ENCODE measurements at places on chromosomes 7 and 10. TPM values are rescaled to one million over a fixed set of nuclear protein-coding genes. Genes with fewer than 3 reads are reported as not detected.

The INSYN2A gene
- total RNA-seq, result not detected

The VPS37D gene
- total RNA-seq, result 1.9 TPM

The PPP1R3A gene
- total RNA-seq, result not detected

The PARG gene
- 67.5 TPM for total RNA-seq

DNA sequence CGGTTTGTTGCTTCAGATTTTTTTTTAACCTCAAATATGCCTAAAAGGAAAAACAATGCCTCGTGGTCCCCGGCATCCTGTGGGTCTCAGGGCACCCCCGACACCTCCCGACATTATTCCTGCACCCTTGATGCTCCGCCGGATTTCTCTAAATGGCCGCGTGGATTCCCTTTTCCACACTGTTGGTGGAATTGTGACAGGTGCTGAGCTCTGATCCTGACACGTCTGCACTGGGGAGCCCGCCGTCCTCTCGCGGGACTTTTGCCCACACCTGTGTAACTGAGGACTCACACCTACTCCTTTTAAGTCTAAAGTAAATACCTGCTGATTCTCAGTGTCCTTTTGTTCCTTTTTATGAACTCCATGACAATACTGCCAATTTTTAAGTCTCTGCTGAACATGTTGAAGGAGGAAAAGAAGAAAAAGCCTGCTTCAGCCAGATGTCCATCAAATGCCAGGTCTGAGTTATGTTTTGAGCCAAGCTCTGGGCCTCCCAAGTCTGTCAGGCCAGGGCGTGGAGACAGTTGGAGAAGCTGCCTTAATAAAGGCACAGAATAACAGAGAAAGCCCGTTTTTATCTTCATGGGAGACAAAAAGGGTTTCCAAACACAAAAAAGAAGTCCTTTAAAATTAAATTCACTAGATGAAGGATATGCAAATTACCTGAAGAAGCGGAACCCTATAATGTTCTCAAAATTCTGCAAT lies 568.2 kb downstream of the DNAJB6 start:
- no peak for DNase-seq
- H3K4me1 ChIP-seq, result no peaks in the 10 kb centered on the region
- H3K36me3 ChIP-seq, result no peaks in the 10 kb centered on the region
- no peaks in the 10 kb centered on the region for H3K27me3 ChIP-seq
- H3K27ac ChIP-seq, result no peak overlapping the region

DNA sequence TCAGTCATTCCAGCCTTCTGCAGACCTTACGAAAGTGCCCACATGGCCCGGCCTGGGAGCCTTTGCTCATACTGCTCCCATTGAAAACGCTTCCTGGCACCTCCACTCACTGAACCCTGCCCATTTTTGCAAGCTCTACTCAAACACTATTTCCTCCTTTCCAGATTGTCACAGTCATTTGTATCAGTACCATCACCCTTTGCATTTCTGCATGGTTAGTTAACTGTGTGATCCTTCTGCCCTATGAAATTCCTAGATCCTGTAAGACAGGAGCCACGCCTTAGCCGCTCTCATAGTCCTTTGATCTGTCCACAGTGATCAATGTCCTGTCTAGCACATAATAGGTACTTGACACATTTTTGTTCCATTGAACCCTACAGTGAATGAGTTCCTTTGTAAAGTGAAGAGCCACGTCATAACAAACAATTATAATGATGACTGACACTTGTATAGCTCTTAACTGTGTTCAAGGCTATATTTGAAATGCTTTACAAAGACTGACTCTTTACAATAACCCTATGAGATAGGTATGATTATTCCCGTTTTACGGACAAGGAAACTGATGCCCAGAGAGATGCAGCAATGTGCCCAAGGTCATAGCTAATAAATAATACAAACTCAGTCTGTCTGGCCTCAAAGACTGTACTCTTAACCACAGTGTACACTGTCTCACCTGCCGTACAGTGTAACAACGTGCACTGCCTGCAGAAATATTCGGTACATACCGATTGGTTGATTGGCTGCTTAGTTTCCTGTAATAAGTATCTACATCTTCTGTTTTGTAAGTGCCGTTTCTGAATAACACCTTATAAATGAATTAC lies 16.6 kb upstream of the ITIH2 start:
- no peaks in the 10 kb centered on the region for H3K27me3 ChIP-seq
- peaks cover 6% of the 10 kb centered on the region for H3K4me1 ChIP-seq
- peak overlapping the region; percentile 75 for H3K27ac ChIP-seq

DNA sequence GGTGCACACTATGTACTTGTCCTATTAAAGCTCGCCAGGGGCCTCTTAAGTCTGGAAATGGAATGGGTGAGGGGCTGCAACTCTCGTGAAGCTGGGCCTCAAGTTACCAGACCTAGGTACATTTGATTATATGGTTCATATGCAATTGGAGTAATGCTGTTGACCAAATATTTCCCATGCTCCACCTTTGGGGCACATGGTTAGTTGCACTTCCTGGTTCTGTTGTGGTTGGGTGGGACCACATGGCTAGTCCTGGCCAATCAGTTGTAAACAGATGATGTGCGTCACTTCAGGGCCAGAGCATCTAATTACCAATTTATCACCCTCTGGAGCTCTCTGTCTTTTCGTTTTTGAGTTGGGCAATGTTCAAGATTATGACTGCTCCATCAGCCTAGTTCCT lies 39.5 kb upstream of the OPN4 start:
- no peak overlapping the region for H3K4me3 ChIP-seq
- DNase-seq, result no peak
- H3K4me1 ChIP-seq, result no peaks in the 10 kb centered on the region
- H3K27ac ChIP-seq, result no peak overlapping the region

DNA sequence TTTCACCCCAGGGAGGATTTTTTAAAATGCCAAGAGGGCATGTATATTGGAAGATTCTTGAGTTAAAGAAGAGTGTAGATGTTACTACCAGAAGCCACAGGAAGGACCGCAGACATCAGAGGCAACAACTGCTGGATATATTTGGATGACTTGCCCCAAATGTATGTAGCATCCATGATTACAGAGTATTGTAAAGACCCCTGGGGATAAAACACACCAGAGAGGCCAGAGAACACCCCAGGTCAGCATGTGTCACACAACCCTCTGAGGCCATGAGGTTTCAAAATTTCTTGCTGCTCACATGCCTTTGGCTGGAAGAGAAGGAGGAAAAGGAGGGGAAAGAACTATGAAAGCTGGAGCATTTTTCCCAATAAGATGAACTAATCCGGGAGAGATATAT lies 108.0 kb upstream of the LSM8 start:
- no peak for DNase-seq
- no peaks in the 10 kb centered on the region for H3K36me3 ChIP-seq
- H3K27me3 ChIP-seq, result no peaks in the 10 kb centered on the region
- no peak overlapping the region for H3K27ac ChIP-seq
- H3K4me1 ChIP-seq, result no peaks in the 10 kb centered on the region

GRCh38 chr7:130721486-130722277 lies 12.3 kb downstream of the KLF14 start:
- DNase-seq, result peak; percentile 77
- no peaks in the 10 kb centered on the region for H3K4me1 ChIP-seq
- H3K27ac ChIP-seq, result no peak overlapping the region
- no peaks in the 10 kb centered on the region for H3K36me3 ChIP-seq
- no peaks in the 10 kb centered on the region for H3K27me3 ChIP-seq

DNA sequence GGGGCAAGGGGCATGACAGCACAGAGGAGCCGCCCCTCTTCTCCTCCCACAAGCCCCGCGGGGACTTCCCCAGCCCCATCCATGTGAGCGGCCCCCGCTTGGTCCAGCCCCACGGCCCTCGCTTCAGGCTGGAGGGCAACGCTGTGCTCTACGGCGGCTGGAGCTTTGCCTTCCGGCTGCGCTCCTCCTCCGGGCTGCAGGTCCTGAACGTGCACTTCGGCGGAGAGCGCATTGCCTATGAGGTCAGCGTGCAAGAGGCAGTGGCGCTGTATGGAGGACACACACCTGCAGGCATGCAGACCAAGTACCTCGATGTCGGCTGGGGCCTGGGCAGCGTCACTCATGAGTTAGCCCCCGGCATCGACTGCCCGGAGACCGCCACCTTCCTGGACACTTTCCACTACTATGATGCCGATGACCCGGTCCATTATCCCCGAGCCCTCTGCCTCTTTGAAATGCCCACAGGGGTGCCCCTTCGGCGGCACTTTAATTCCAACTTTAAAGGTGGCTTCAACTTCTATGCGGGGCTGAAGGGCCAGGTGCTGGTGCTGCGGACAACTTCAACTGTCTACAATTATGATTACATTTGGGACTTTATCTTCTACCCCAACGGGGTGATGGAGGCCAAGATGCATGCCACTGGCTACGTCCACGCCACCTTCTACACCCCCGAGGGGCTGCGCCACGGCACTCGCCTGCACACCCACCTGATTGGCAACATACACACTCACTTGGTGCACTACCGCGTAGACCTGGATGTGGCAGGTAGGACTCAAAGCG lies 5.1 kb downstream of the AOC1 start:
- no peak overlapping the region for H3K4me3 ChIP-seq
- peaks cover 5% of the 10 kb centered on the region for H3K4me1 ChIP-seq
- no peak overlapping the region for H3K27ac ChIP-seq
- H3K27me3 ChIP-seq, result no peaks in the 10 kb centered on the region

- no peaks in the 10 kb centered on the region for H3K36me3 ChIP-seq
- no peak overlapping the region for H3K27ac ChIP-seq
- no peak overlapping the region for H3K4me3 ChIP-seq
- H3K27me3 ChIP-seq, result no peaks in the 10 kb centered on the region
- no peak for DNase-seq
- no peaks in the 10 kb centered on the region for H3K4me1 ChIP-seq
Observed at GRCh38 chr10:120684226-120684625, 166.9 kb upstream of the WDR11 start.

DNA sequence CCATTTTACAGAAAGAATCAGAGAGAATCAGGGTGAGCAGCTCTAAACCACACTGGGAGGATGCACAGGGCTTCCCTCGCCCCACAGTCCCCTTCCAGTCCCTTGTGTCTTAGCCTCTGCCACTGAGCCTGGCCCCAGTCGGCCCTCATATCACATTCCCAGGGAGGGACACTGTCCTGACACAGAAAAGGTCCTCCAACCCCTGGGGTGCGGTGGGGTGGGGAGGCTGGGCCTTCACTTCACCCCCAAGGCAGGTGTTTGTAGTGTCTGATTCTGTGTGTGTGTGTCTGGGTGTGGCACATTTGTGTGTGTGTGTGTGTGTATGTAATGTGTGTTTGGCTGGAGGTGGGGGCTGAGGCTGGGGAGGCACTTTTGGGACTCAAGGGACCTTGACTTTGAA lies 1.8 kb upstream of the KCP start:
- H3K36me3 ChIP-seq, result no peaks in the 10 kb centered on the region
- DNase-seq, result peak; percentile 16
- no peak overlapping the region for H3K27ac ChIP-seq
- H3K4me3 ChIP-seq, result no peak overlapping the region
- H3K27me3 ChIP-seq, result no peaks in the 10 kb centered on the region

- H3K27me3 ChIP-seq, result no peaks in the 10 kb centered on the region
- no peak overlapping the region for H3K4me3 ChIP-seq
- no peak overlapping the region for H3K27ac ChIP-seq
- no peak for DNase-seq
Observed at GRCh38 chr10:104021246-104021645, 54.3 kb downstream of the SLK start.

- H3K4me1 ChIP-seq, result no peaks in the 10 kb centered on the region
- DNase-seq, result no peak
- H3K27ac ChIP-seq, result peak overlapping the region; percentile 66
- no peaks in the 10 kb centered on the region for H3K27me3 ChIP-seq
- H3K4me3 ChIP-seq, result peak overlapping the region; percentile 27
Observed at GRCh38 chr7:85336086-85336485, 149.2 kb upstream of the SEMA3D start.

DNA sequence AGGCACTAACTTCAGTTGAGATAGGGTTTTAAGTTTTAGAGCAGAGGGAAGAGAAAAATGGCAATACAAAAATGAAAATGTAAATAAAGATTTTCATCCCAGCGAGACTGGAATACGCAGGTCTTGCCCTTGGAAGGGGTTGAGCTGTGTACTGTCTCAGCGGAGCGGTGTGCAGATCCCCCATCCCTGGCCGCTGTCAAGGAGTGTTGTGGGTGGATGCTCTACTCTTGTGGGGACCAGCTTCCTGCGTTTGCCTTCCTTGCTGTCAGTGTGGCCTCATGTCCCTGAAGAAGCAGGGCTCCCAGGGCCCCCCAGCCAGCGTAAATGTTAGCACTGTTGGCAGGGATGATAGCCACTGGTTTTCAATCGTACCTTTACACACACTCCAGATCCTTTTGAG lies 249.7 kb upstream of the PITRM1 start:
- H3K4me1 ChIP-seq, result peaks cover 17% of the 10 kb centered on the region
- H3K27ac ChIP-seq, result no peak overlapping the region
- no peak for DNase-seq
- no peak overlapping the region for H3K4me3 ChIP-seq
- H3K27me3 ChIP-seq, result no peaks in the 10 kb centered on the region

DNA sequence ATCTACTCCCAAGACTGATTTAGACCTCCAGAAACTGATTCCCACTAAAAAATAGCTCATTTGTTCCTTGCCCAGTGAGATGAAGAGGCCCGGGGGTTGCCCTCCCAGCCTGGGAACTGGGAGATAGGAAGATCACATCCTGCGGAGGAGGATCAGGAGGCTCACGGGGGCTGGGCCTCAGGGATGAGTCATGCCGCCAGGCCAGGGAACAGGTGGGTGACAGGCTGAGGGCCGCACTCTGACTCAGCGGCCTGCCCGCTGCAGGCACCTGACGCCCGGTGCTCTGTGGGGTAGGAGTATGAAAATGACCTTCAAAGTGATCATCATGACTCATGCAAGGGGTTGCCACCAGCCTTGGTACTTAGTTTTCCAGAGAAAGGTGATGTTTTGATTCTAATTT lies 104.5 kb upstream of the ZPBP start:
- no peaks in the 10 kb centered on the region for H3K27me3 ChIP-seq
- no peak for DNase-seq
- H3K36me3 ChIP-seq, result no peaks in the 10 kb centered on the region
- no peaks in the 10 kb centered on the region for H3K4me1 ChIP-seq

- no peak overlapping the region for H3K27ac ChIP-seq
- no peak overlapping the region for H3K4me3 ChIP-seq
- H3K4me1 ChIP-seq, result no peaks in the 10 kb centered on the region
- H3K27me3 ChIP-seq, result peaks cover 1% of the 10 kb centered on the region
Observed at GRCh38 chr7:26580711-26581110, 283.7 kb downstream of the SKAP2 start.

DNA sequence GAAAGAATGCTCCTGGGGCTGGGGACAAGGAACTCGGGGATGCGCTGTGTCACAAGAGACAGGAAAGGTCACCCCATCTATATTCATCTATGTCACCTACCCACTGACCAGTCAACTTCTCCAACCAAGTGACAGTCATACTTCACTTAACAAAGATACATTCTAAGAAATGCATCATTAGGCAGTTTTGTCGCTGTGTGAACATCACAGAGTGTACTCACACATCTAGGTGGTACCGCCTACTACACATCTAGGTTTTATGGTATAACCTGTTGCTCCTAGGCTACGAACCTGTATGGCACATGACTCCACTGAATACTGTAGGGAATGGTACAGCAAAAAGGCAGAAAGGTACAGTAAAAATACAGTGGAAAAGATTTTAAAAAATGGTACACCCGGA lies 3.8 kb upstream of the ADAM12 start:
- H3K36me3 ChIP-seq, result no peaks in the 10 kb centered on the region
- no peak overlapping the region for H3K27ac ChIP-seq
- no peak overlapping the region for H3K4me3 ChIP-seq
- H3K4me1 ChIP-seq, result no peaks in the 10 kb centered on the region

Data from Caco-2 (cell line).